ENCODE measurements at places on chromosomes 13 and 19.

DNA sequence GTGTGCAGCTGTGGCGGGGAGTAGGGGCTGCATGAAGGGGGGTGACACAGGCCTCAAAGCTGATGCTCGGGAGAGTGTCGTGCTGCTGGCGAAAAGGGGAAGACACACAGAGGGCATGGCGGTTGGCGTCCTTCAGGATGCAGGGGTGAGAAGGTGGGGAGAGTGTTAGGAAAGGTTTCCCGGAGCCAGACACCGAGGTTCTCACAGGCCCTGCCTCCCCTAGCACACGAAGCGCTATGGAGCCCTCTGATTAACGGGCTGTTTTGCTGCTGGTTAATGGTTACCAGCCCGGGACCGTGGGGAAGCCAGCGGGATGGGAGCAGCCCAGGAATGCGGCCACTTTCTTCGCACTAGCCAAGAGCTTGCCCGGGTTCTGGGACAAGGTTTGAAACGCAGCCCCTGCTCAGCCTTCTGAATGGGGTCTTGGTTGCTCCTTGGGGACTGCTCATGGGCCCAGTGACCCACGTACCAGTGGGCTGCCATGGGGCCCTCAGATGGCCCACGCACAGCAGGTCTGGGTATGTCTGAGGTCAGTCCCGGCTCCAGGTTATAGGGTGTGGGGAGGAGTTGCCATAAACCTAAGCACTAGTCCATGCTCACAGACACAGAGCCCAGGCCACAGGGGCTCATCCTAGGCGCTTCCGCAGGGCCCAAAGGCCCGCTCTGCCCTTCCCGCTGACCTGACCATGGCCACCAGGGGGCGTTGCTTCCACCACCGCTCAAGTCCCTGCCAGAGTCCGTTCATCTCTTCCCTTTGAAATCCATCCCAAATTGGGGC lies 31.3 kb upstream of the ISYNA1 start:
- DNase-seq: peak; percentile 39

GRCh38 chr13:52851137-52851962 lies 2.9 kb upstream of the PCDH8 start:
- DNase-seq: no peak

DNA sequence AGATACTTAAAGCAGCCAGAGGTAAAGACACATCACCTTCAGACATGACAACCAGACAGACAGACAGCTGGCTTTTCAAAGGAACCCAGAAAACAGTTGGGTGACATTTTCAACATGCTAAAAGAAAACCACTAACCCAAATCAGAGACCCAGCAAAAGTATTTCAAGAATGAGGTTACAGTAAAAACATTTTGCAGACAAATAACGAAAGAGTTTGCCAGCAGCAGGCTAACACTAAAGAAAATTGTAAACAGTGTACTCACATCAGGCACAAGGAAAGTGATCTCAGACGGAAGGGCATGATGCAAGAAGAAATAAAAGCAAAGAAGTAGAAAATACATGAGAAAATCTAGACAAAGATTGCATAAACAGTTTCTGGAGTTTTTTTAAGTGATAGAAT lies 46.4 kb downstream of the AP1M1 start:
- DNase-seq: no peak

DNA sequence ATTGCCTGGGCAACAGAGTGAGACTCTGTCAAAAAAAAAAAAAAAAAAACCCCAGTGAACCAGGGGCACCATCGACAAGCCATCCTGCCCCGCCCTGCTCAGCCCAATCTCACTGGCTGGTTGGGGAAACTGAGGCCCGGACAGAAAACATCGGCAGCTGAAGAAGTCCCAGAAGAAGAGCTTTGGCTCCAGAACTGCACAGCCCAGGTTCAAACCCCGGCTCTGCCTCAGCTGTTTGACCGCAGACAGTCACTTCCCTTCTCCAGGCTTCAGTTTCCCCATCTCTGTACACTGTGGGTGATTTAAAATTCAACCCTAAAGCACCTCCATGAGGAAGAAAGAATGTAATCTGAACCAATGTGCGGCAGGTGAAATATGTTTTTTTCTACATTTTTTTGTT lies 9.4 kb upstream of the SEMA6B start:
- DNase-seq: no peak

DNA sequence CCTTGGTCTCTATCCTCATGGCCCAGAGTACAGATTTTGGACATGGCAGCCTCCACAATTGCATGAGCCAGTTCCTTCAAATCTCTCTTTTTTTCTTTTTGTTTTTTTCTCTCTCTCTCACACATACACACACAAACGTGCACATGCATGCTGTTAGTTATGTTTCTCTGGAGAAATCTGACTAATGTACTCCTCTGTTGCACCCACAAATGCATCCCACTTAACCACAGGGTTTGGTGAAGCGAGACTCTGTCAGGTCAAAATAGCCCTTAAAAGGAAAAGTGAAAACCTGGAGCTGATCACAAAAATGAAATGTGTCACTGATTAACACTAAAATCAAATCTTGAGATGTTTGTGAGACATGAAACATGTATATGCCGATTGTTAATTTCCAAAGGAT lies 374.6 kb upstream of the ARGLU1 start:
- no peak for DNase-seq

DNA sequence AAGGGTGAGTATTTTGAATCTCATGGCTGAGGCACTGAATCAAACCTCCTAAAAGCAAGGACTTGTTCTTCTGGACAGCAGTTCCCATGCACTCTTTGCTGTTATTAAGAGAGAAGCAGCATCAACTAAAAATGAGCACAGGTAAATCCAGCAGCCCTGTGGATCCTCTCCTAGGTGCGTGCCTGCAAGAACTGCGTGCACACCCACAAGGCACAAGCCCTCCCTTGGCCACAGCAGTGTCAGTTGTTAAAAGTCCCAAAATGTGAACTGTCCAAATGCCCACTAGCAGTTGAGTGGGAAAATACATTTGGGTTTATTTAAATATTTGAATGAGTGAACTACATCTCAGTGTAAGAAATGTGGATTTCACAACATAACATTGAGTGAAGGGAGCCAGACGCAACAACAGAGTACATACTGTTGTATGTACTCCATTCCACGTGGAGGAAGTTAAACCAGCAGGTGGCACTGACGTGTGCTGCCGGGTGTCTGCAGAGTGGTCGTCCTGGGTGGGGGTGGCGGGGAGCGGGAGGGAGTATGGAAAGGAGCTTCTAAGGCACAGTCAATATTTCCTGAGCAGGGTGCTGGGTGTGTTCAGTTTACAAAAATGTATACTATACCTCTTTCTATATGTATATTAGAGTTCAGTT lies 266.4 kb downstream of the NALCN start:
- no peak for DNase-seq

- DNase-seq: no peak
Observed at GRCh38 chr19:41480336-41480735, 37.4 kb downstream of the ERICH4 start.

DNA sequence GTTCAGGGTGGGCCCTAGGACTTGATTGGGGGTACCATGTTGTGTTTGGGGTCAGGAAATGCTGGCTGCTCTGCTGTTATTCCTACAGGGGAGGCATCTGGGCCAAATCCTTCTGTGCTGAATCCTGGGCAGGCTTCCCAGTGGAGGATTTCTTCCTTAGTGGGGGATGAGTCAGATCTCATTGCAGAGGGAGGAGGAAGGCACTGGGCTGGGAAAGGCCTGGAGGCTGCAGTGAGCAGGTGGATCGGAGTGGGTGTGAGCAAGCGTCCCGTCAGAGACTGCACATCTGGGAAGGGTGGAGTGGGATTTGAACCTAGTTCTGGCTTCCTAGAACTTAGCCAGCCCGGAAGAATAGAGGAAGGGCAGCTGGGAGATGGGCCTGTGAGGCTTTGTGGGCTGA lies 11.5 kb downstream of the CCDC124 start:
- DNase-seq: no peak

GRCh38 chr19:47507924-47508553 lies 6.8 kb downstream of the NAPA start:
- DNase-seq: no peak

DNA sequence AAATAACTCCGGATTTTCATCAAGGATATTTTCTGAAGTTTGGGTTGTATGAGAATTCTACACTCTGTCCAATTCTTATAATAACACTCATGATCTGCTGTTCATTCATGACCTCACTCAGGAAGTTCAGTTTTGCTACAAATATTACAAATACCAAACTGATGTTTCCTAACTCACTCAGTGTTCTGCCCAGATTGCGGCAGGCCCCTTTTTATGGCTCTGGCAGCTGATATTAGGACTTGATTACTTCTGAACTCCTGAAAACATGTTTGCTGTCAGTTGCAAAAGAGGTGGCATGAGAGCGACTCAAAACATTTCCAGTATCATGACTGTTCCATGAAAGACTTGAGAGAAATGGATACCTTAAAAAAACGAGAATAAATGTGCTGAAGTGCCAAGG lies 188.0 kb downstream of the RGCC start:
- no peak for DNase-seq

DNA sequence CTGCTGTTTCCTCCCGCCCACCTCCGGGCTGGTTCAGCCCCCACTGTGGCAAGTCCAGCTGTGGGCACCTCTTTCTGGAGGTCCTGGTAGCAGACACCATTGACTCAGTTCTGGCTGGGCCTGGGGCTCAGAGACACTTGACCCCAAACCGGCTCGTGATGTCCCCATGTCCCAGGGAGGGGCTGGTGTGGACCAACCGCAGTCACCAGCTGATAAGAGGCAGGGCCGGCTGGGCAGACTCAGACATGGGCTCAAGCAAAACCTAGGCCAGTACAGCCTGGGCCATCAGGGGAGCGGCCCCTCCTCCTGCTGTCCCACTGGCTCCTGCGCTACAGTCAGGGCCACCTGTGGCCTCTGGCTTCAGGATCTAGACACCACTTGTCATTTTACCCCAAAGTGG lies 19.8 kb upstream of the TMEM160 start:
- DNase-seq: no peak

DNA sequence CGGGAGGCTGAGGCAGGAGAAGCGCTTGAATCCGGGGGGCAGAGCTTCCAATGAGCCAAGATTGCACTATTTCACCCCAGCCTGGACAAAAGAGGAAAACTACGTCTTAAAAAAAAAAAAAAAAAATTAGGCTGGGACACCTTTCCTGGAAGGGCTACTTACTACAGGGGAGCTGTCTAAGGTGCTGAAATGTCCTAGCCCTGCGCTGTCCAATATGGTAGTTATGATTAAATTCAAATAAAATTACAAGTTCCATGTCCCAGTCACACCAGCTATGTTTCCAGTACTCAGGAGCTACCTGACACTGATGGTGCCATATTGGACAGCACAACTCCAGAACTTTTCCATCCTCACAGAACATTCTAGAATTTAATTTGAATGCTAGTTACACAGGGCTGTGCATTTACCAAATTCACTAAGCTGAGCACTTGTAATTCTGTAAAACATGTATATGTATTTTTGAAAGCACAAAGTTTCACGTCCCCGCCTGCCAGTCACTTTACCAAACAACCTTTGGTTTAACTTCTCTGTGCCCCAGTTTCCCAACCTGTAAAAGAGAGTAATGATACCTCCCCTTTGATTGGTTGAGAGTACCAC lies 9.2 kb upstream of the ZSCAN22 start:
- DNase-seq: no peak

DNA sequence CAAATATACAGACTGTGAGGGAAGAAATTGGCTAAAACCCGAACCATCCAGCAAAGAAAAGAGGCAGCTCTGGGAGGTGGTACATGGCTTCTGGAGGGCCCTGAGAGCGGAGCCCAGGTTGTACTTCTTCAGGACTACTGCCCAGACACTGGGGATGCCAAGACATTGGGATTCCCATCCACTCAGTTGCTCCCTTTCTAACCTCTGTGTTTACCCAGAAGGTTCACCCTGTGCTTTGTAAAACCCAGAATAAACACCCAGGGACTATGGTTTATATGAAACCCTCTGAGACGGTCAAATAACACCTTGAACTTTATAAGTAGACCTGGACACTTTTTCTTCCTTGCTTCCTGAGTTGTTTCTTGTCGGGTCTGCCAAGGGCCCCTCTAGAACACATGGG lies 9.7 kb downstream of the MEIOSIN start:
- no peak for DNase-seq

- no peak for DNase-seq
Observed at GRCh38 chr19:8355631-8356402, 8.1 kb upstream of the ANGPTL4 start.

GRCh38 chr13:27923794-27924528 lies 4.2 kb downstream of the PDX1 start:
- DNase-seq: no peak

GRCh38 chr13:40164133-40164532 lies 502.3 kb downstream of the FOXO1 start:
- no peak for DNase-seq

DNA sequence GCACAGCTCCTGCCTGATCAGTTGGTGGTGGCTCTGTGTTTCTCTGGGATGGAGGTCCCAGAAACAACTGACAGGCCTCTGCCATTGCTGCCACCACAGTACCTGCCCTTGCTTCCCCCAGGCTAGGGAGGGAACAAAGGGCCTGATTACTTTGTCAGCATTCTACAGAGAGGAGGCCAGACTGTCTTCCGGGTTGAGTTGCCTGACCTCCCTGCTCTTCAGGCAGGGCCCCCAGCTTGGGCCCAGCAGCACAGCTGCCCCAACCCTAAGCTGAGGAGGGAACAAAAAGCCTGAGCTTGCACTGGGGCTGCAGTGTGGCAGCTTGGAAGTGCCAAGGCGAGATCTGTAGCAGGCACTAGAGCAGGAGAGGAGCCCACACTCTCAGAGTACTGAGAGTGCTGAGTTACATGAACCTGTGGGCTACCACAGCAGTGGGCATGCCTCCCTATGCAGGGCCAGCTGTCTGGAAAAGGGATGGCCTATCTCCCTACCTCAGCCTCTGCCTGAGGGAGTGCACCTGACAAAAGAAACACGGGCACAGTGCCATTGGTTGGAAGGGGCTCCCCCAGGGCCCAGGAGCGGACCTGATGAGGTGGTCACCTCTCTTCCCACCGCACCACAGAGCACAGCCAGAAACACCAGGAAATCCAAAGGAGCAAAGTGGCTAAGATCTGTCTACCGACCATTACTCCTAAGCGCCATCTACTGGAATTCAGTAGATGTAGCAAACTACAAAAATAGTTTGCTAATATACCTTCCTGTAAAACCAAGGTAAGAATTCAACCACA lies 24.4 kb downstream of the SLC25A15 start:
- DNase-seq: no peak

GRCh38 chr13:23953860-23954512 lies 56.7 kb upstream of the C1QTNF9B start:
- no peak for DNase-seq

DNA sequence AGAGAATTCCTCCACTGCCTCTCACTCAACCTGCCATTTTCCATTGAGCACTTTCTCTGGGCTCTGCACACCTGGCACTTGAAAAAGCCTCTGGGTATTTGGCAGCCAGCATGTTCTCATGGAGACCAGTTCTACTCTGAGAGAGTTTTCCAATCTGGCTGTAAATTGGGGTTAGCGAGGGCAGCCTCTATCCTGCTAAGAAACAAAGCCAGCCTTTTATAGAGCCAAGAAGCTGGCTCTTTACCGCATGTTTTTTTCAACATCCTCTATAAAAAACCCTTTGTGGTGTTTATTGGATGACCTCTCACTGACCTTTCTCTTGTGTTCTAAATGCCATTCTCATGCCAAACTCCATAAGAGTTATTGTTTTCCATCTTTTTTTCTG lies 52.6 kb upstream of the RCBTB2 start:
- DNase-seq: no peak
